A549 treated with CpdA at 1 μM for 4 hours (cell line): ENCODE measurements at places on chromosomes 11 and 22. TPM values are rescaled to one million over a fixed set of nuclear protein-coding genes. Genes with fewer than 3 reads are reported as not detected.

PGA4 gene
- not detected in 5 replicates for total RNA-seq

EFCAB6 gene
- 0.34 to 0.97 TPM (median 0.41 TPM) in 5 replicates for total RNA-seq

FIBIN gene
- not detected in 5 replicates for total RNA-seq

LGALS12 gene
- not detected in 5 replicates for total RNA-seq

EXT2 gene
- 55.4 to 63.7 TPM (median 61.6 TPM) in 5 replicates for total RNA-seq

SLN gene
- 0.41 to 1.6 TPM (median 0.96 TPM) in 5 replicates for total RNA-seq

TYR gene
- total RNA-seq: not detected in 5 replicates

HSPB2 gene
- total RNA-seq: not detected in 5 replicates

TRPM5 gene
- total RNA-seq: not detected in 5 replicates

CELF1 gene
- 44.8 to 51.9 TPM (median 50.5 TPM) in 5 replicates for total RNA-seq

LRRC56 gene
- 0.55 to 0.74 TPM (median 0.66 TPM) in 5 replicates for total RNA-seq

C1QTNF4 gene
- 0.07 to 0.10 TPM (median 0.08 TPM) in 3 of 5 replicates, not detected in the others for total RNA-seq

OR4D5 gene
- not detected in 5 replicates for total RNA-seq

LRRC10B gene
- 0.08 to 0.20 TPM (median 0.16 TPM) in 5 replicates for total RNA-seq

ACRV1 gene
- not detected in 5 replicates for total RNA-seq

PANX1 gene
- total RNA-seq: 18.4 to 22.2 TPM (median 19.5 TPM) in 5 replicates

SNU13 gene
- 104 to 216 TPM (median 183 TPM) in 5 replicates for total RNA-seq

GTF2H1 gene
- 33.1 to 39.9 TPM (median 36.8 TPM) in 5 replicates for total RNA-seq

IGSF9B gene
- 1.1 to 2.4 TPM (median 1.5 TPM) in 5 replicates for total RNA-seq

TM7SF2 gene
- total RNA-seq: 5.1 to 8.8 TPM (median 5.8 TPM) in 5 replicates

LSP1 gene
- 0.96 to 1.3 TPM (median 1.2 TPM) in 5 replicates for total RNA-seq

TBX10 gene
- total RNA-seq: not detected in 5 replicates
